Right kidney (tissue), 9 donors: ENCODE measurements at places on chromosomes 16 and 17.

GRCh38 chr17:55587608-55588139, 76.4 kb upstream of the SMIM36 start:
- DNase-seq, result peak; percentile 47

GRCh38 chr16:74768239-74768638, 6.4 kb downstream of the FA2H start:
- DNase-seq, result no peak

DNA sequence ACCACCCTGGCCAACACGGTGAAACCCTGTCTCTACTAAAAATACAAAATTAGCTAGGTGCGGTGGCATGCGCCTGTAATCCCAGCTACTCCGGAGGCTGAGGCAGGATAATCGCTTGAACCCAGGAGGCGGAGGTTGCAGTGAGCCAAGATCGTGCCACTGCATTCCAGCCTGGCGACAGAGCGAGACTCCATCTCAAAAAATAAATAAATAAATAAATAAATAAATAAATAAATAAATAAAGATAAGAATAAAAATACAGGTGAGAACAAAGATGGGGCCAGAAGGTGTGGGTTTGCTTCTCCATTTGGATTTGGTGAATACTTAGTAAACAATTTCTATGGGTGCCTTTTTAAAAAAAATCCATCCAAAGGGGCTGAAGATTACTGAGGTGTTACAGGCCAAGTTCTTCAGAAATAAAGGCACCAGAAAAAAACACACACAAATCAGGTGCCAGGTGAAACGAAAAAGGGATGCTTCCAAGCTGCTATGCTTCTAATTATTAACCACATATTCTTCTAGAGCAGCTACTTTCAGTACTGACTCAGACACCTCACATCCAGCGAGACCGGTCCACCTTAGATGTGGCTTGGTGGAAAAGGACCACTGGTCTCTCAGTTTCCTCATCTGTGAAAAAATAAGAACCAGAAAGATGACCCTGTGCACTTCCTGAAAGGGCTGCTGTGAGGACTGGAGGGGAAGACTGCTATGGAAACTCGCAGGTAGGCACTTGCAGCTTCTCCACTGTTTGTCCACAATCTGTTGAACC, 9.2 kb downstream of the GLYR1 start:
- DNase-seq, result no peak

- peak; percentile 34 for DNase-seq
Observed at GRCh38 chr17:69062860-69063581, 2.3 kb upstream of the ABCA9 start.

DNA sequence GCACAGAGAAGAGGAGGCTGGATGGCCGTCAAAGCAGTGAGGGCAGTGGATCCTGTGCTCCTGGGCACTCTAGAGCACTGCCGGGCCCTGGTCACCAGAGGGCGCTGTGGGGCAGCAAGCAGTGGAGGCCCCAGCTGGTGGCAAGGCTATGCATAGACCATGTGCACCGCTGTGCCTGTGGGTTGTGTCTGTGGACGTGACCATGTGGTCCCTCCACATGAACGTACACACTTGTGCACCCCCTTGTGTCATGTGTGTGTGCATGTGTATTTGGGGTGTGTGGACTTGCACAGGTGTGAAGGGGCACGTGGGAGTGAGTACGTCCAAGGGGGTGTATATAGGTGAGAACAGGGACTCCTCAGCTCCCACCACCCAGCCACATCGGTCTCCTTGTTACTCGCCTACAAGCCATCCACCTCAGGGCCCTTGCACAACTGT, 4.4 kb upstream of the MAP2K3 start:
- peak; percentile 54 for DNase-seq

DNA sequence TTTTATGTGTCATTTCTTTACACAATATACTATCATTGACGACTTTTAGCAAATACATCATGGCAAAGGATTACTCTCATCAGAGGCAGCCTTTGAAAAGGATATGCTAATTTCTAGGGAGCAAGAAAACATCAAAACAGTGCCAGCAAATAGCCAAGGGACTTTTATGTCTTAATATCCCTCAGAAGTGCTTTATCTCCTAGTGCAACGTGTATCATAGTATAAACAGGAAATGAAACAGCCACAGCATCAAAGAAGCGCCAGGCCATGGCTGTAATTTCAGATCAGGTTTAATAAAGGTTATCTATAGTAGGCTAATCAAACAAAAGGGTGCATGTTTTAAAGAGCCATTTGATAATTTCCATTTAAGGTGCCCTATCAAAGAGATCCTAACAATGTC, 159.9 kb downstream of the AXIN2 start:
- no peak for DNase-seq

GRCh38 chr17:73644145-73645049, at the start of gene SDK2:
Gene SDK2, minus strand, starts transcription at chr17:73644445. Its CDS starts 357 bp downstream, at chr17:73644088.
- DNase-seq, result peak; percentile 84

- no peak for DNase-seq
Observed at GRCh38 chr16:66277311-66278070, 89.0 kb upstream of the CDH5 start.

- no peak for DNase-seq
Observed at GRCh38 chr16:56422896-56423441, 2.4 kb downstream of the AMFR start.

DNA sequence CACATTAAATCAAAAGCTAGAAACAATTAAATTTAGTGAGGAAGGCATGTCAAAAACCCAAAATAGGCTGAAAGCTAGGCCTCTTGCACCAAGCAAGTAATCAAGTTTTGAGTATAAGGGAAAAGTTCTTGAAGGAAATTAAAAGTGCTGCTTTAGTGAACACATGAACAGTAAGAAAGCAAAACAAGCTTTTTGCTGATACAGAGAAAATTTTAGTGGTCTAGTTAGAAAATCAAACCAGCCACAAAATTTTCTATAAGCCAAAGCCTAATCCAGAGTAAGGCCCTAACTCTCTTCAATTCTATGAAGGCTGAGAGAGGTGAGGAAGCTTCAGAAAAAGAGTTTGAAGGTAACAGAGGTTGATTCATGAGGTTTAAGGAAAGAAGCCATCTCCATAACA, 116.2 kb downstream of the CYB561 start:
- DNase-seq, result no peak

GRCh38 chr17:34990921-34991365, 10.6 kb downstream of the LIG3 start:
- DNase-seq, result no peak

GRCh38 chr17:28982131-28982793, 23.6 kb downstream of the SEZ6 start:
- DNase-seq, result no peak

DNA sequence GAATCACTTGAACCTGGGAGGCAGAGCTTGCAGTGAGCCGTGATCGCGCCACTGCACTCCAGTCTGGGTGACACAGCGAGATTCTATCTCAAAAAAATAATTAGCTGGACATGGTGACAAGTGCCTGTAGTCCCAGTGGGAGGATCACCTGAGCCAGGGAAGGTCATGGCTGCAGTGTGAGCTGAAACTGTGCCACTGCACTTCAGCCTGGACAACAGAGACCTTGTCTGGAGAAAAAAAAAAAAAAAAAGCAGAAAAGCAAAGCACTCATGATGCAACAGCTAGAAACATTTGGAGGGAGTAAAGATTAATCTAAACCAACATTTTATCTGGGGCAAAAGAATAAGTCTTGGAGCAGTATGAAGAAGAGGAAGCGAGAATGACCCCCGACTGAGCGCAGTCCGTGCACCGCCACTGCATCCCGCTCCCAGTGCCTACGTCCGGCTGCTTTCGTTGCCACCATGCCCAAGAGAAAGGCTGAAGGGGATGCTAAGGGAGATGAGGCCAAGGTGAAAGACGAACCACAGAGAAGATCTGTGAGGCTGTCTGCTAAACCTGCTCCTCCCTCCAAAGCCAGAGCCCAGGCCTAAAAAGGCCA, 8.2 kb downstream of the PRPSAP1 start:
- DNase-seq, result no peak
